ENCODE measurements at places on chromosomes 1 and 21.

- peak; percentile 74 for DNase-seq
Measured at GRCh38 chr1:13593511-13594131, 10.0 kb downstream of the PDPN start.

DNA sequence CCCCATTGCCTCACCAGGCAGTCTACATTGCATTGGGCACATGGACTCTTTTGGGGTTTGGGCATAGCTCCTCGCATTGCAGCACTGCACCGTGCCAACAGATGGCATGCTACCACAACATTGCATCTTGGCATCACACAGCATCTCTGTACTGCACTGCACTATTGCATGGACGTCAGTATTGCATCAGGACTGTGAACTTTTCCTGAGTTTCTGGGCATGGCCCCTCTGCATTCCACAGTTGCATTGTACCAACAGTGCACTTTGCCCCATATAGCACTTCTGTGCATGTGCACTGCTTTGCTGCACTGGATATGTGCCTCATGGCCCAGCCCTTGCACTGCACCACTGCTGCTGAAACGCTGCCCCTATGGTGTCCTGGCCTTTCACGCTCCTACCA is 9.6 kb downstream of the PTPRU start:
- no peak for DNase-seq

DNA sequence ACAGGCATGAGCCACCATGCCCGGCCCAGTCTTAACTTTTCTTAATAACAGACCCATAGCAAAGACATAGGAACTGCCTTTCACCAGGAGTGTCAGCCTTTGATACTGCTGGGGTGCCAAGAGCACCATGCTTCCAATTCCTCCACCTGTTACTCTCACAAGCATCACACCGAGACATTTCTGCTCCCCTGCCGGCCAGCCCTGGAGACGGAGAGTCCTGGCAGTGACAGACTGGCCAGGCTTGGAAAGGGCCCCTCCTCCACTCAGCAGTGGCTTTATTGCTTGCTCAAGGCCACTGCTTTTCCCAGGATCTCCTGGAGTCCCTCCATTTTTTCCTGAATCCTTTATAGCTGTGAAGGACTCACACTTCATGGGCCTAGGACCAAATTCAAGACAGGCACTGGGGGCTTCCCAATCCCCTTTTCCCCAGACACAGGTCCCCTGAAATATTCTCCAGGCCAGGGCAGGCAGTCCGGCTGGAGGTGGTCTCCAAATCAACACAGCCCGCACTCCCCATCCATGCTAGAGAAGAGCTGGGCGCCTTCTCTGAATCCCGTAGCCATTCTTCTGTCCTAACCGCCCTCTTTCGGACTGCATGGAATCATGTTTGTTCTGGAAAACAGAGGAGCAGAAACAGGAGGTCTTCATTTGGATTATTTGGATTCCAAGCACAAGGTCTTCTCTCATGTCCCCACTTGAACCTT is 25.5 kb upstream of the PTPRF start:
- DNase-seq, result no peak

DNA sequence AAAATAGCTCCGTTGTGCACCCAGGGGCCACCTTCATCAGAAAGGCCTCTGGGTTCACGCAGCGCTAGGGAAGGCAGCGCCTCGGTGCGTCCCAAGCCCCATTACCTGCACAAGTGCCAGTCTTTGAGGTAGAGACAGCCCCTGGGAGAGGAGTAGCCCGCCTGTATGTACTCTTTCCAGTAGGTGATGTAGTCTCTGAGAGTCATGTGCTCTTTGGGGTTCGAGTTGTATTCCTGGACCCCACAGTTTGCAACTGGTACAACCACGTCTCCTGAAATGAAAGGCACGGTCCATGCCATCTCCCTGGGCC is 601 bp downstream of the JMJD4 start:
- DNase-seq, result no peak

GRCh38 chr1:48254254-48254653 is 31.7 kb downstream of the SLC5A9 start:
- DNase-seq, result no peak

DNA sequence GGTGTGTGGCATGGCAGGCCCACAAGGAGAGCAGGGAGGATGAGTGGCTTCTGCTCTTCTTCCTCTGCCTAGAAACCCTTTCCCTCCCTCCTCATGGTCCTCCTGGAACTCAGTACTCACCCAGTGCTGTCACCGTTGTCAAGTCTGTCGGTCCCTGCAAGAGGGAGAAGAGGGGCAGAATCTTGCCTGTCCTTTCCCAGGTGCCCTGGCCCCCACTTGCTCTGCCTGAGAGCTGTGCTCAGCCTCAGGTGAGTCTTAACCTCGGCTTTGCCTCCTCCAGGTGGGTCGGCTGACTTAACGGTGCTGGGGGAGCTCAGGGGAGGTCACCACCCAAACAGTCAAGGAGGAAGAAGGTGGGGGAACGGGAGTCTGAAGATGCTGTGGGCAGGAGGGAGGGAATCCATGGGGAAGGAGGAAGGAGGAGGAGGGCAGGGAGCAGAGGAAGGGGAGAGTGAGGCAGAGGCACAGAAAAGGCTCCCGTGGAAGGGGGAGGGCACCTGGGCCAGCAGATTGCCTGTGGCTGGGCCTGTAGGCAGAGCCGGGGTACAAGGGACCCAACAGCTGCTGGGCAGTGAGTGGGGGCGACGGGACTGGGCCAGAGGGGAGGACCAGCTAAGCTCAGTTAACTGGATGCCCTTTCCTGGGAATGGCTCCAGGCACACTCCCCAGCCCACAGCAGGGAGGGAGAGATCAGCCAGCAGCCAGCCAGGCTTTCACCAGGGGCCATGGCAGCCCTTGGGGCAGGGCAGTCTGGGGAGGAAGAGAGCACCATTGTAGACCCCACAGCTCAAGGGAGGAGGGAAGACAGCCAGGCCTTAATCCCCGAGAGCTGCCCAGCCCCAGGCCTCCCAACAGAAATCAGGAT is 26.3 kb downstream of the CTNNBIP1 start:
- no peak for DNase-seq

DNA sequence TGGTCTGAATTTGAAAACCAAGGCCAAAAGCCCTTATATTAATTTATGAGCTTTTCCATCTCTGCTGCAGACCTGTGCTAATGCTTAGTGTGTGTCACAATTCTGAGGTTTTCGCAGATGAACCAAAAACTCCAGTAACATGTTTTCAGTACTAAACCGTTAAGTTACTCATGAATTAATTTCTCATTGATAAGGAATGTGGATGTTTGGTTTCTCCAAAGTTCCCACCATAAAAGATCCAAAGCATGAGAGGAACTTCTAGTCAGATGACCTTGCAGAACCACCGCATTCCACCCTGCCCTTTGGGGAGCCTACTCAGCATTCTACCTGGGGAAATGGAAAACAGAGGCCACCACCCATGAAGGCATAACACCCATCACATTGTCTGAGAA is 7.5 kb upstream of the LEPR start:
- DNase-seq, result no peak

DNA sequence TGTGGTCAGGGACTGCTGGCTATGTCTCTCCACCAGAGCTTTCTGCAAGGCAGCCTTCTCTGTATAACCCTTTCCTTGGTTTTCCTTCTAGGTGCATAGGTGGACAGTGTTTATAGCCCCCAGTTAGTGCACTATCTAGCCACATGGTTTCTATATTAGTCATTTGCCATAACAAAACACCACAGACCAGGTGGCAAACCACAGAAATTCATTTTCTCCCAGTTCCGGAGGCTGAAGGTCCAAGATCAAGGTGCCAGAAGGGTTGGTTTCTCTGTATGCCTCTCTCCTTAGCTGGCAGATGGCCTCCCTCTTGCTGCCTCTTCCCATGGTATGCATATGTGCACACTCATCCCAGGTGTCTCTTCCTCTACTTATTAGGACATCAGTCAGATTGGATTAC is 106.4 kb downstream of the KAZN start:
- no peak for DNase-seq

GRCh38 chr1:4395158-4395557 is 259.3 kb upstream of the AJAP1 start:
- DNase-seq, result no peak

DNA sequence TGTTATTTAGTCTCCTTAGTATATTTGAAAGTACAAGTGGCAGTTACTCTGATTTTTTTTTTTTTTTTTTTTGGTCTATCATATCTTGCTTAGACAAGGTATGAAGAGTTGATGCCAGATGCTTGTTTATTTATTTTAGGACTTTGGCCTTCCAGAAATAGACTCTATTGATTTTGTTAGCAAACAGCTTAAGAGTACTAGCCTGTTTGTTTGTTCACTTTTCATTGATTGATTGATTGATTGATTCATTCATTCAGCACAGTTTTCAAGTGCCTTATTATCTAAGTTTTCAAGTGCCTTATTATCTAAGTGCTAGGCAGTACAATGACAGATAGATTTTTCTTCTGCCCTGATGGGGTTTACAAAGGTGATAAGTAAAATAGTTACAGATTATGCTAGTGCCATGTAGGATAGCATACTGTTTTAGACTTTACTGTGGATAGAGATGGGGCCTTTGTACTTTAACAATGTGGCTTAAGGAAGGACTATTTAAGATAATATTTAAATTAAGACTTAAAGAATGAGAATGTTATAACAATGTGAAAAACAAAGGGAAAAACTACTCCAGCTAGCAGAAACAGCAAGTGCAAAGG is 50.5 kb downstream of the MTF2 start:
- no peak for DNase-seq

- DNase-seq, result no peak
Measured at GRCh38 chr1:19219451-19219850, 9.4 kb upstream of the UBR4 start.

GRCh38 chr1:24199291-24199900 is 12.3 kb upstream of the IFNLR1 start:
- DNase-seq, result peak; percentile 43

DNA sequence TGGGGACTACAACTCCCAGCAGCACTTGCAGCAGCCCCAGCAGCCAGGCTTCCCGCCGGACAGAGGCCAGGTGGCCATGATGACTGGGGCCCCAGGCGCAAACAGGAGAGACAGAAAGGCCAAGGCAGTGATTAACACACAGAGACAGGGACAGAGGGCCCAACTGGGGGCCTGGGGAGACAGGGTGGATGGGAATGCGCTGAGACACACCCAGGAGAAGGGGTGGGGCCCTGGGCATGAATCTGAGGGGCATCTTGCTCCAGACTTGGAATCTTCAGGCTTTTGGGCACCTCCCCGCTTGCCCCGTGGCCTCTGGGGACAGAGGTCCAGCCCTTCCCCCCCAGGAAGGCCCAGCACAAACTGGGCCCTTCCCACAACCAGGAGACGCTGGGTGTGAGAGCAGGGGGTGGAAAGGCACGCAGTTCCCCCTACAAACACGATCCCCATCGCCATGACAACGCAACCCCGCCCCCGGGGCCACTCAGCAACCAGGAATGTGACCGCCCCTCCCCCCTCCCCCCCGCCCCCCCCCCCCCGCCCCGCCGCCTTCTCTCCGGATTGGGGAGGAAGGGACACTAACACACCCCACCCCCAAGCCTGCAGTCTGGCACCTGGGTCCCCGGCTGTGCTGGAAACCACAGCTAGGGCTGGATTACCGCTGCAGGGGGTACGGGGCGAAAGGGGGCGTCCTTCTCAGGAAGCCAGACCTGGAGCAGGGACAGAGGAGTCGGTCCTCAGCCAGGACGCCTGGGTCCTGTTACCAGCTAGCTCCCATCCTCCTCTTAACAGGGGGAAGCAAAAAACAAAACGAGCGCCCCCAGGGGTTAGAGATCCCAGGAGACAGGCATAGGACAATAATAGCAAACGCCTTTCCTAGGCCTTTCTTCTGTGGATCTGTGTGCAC is 4.5 kb downstream of the HDGF start:
- DNase-seq, result peak; percentile 95

DNA sequence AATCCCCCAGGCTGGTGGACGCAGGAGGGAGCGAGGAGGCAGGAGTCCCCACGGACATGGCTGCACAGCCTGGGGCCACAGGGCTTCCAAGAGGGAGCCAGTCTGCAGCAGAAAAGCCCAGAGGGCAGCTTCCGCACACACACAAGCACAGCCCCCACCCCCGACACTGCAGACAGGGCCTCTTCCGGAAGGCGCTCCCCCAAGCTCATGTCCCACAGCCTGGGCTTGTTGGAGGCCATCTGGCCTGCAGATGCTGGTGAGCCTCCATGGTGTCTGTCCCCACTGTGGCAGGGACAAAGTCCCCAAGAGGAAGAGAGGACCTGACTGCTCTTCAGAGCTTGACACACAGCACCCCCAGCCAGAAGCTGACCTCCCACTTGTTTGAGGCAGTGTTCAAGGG is 13.4 kb upstream of the KIAA1614 start:
- no peak for DNase-seq

GRCh38 chr1:159177272-159177907 is 6.0 kb downstream of the CADM3 start:
- no peak for DNase-seq

- DNase-seq, result no peak
Measured at GRCh38 chr1:975896-976683, 5.8 kb downstream of the PERM1 start.

DNA sequence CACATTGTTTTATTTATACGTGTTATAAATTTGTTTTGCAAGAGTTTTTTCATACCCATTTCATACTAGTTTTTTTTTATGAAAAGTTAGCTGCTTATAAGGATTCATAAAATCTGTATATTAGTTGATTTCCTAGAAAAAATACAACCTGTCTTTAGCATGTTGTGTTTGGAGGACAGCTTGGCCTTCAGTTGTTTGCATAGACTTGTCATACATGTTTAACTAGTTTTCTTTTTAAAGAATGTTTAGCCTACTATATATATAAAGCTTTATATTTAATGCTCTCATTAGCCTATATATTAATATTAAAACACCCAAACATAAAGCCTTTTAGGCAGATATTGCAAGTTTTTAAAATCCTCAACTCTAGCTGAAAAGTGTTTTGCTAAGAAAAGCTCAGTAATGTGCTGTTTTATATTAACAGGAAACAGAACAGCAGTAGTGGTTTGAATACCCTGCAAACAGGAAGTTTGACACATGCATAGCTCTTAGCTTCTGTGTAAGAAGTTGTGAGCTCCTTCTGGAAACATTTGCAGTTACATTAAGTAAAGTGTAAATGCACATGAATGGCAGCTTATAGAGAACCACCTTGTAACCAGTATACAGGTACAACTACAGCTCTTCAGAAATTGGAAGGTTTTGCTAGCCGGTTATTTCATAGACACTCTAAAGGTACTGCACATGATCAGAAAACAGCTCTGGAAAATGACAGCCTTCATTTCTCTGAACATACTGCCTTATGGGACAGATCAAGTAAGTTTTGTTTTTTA is at the start of gene PRKACB:
Gene PRKACB (plus strand): TSS at position 476 of the 770 bp plus-strand sequence. CDS start 91 bp downstream, at position 567.
- DNase-seq, result no peak

DNA sequence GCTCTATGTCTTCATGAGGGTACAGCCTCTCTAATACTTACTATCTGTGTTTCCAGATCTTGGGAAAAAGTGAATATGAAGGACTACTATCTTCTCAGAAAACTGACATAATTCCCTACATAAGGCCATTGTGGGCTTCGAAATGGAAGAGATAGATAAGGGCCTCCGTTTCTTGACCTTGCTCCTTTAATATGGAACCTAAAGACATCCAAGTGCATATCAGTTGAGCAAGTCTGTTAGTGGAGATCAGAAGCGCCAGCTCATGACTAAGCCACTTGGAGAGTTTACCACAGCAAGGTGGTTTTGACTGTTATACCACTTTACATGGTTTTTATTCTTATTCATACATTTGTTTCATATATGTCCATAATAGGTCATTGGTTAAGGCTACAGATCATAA is 35.3 kb upstream of the FCER1A start:
- DNase-seq, result no peak

Measured in ovary (tissue), 10 donors.